ENCODE measurements at places on chromosomes 7 and 10.

- DNase-seq = no peak
Measured at GRCh38 chr10:3780021-3780770, 4.8 kb downstream of the KLF6 start.

GRCh38 chr7:36283181-36283580 is 106.5 kb upstream of the ANLN start:
- no peak for DNase-seq

DNA sequence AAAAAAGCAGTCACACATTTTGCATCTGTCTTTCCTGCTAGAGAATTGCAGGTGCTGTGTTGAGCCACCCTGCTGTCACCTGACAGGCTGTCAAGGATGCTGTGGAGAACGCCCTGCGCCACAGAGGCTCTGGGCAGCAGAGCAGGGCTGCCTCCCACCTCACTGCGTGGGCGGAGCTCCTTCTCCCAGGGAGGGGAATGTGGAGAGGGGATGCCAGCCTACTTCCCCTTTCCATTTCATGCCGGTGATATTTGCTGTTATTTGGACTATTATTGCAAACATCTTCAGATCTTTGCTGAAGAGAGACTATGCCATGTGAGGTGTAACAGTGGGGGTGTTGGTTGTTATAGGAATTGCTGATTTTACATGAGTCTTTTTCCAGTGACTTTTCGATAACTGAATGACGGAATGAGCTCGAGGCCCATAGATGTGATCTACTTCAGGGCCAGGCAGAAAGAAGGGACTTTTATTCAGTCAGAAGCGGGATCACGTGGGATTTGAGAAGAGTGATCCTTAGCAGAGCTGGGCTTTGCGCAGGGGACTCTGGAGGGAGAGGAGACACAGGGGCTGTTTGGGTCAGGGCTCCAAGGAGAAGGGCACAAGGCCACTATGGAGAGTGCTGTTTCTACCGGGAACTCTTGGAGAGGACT is 13.6 kb upstream of the PRKAG2 start:
- no peak for DNase-seq

DNA sequence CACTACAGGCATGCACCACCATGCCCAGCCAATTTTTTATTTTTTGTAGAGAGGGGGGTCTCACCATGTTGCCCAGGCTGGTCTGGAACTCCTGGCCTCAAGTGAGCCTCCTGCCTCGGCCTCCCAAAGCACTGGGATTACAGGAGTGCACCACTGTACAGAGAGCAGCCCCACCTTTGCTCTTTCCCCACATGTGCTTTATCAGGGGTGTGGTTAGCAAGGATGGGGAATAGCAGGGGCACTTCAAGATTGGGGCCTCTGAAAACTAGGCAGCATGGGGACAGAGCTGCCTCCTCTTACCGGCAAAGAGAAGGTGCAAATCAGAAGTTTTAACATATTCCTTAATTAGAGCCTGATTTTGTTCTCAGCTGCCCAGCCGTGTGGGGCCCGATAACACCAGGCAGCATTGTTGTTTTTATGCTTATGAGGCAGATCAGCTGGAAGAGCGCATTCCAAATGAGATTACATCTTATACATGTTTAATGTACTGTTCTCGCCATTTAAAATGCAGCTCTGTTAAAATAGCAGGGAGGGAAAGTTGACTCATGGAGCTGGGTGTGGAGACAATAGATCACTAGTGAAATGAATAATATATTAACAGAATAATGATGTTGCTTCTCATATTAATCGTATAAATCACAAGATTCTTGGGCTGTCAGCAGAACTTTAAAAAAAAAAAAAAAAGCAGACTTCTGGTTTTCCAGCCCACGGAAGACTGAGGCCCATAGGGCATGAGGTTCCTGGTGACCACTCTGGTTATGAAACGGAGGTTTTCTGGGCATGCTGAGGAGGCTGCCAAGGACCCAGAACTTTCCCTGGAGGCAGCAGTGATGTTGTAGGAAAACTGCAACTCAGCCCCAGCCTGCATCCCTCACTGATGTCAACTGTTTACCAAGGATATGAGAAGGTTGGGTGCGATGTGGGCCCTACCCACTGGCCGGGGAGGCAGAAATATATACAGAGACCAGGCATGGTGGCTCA is 62.5 kb downstream of the TMEM130 start:
- DNase-seq = no peak

GRCh38 chr10:77582710-77583115 is 54.9 kb downstream of the KCNMA1 start:
- no peak for DNase-seq

DNA sequence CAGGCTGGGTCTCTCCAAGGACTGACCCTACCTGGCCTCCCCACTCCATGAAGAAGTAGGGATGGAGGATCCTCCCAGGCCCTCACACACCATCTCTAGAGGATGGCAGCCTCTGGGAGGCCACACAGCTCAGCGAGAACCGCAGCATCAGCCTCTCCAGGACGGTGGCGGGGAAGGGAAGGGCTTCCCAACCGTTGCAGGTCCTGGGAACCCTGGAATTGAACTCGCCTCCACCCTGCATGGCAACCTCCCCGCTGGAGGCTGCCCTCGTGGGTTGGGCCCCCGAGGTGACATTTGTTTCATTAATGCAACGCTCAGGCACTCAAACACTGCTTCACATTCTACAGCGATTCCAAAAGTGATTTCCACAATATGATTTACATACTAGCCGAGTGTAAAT is 58.5 kb downstream of the EBF3 start:
- no peak for DNase-seq

DNA sequence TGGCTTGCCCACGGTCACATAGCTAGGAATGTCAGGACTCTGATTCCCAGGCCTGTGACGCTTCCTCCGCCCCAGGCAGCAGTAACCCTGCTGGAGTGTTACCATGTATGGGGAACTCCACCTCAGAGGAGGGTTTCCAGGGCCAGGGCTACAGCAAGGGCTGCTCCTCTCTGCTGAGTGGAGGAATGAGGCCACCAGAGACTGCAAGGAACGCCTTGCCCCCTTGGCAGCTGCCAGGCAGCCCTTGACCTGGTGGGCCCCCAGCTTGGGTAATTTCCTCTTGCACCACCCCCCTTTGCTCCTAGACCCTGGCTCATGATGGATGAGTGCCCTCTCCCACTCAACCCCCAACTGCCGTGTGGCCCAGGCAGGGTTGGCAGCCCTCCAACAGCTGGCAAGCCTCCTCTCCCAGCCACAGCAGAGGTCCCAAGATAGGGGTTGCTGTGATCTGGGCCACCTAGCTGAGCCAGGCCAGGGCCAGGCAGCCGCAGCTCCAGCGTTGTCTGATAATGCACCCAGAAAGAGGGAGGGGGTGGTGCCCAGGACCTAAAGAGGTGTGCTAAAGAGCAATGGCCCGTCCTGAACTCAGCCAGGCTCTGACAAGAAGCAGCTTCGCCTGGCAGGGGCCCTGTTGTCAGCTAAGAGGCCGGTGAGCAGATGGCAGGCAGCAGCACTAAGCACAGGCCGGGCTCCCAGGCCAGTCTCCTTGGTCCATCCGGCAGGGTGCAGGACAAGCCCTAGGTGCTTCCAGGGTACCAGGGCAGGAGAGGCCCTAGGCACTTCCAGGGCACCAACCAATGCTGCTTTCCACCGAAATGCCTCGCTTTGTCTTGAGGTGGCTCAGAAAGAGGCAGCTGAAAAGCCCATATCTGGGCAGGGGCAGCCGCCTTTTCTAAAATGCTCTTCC is 35.4 kb downstream of the DRGX start:
- DNase-seq = no peak

GRCh38 chr7:158283016-158283974 is 304.3 kb downstream of the PTPRN2 start:
- no peak for DNase-seq

DNA sequence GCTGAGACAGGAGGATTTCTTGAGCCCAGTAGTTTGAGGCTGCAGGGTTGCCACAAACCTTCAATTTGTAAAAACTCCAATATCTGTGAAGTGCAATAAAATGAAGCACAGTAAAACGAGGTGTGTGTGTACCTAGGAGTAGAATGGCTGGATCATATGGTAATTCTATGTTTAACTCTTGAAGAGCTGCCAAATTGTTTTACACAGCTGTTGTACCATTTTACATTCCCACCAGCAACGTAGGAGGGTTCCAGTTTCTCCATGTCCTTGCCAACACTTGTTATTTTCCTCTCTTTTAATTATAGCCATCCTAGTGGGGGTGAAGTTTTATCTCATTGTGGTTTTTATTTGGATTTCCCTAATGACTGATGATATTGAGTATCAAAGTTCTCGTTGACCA is 16.2 kb downstream of the PLEKHA1 start:
- no peak for DNase-seq

DNA sequence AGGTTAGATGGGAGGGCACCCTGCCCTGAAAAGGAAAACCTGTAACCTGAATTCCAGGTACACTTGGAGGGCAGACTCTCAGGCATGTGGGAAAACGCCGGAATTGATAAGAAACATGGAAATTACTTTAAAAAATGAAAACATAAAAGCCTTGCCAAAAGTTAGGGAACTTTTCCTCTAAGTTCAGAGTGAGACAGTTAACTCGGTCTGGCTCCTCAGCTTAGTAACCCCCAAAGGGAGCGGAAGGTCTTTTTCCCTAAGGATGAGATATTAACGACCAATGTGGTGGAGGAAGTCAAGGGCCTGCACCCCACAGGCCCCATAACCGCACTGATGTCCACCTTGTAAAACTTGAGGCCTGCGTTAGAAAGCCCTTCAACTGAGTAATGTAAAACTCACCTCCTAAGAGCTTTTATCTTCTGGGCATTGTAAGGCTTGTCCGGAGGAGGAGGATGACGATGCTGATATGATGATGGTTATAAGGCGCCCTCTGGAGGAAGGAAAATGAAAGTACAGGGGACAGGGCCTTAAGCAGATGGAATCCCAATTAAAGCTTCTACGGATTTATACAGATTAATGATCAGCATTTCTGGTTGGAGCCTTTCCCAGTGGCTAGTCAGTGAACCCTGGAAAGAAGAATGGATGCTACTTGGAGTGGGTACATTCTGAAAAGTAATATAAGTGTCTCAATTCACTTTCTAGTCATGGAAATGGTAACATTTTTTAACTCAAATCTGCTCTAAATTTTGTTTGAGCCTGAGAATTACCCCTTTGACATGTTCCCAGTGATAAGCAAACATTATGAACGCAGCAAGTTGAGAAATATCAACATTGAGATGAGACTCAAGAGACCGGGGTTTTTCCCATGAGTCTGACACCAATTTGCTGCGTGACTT is 694 bp downstream of the COL1A2 start:
- DNase-seq = peak; percentile 18

- peak; percentile 89 for DNase-seq
Measured at GRCh38 chr7:104927055-104927454, 87.0 kb upstream of the KMT2E start.

- no peak for DNase-seq
Measured at GRCh38 chr10:110414548-110415309, 83.0 kb upstream of the DUSP5 start.

- DNase-seq = no peak
Measured at GRCh38 chr10:94198324-94198723, 164.4 kb downstream of the NOC3L start.

DNA sequence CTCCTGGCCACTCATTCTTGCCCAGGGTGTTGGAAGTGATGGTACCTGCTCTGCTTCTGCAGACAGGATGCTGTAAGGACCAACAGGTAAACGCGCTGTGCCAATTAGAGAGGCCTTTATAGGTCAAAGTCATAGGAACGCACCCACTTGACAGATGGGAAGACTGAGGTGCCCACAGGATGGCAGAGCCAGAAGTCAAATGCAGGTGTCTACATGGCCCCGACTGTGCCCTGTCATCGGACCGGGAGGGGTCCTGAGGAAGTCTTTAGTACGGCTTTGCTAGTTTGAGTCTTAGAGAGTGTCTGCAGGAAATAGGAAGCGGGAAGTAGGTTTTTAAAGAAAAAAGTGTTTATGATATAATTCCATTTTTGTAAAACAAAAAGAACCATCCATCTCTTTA is 57.3 kb downstream of the HK1 start:
- DNase-seq = no peak

- no peak for DNase-seq
Measured at GRCh38 chr10:7233259-7233991, 177.4 kb downstream of the SFMBT2 start.

DNA sequence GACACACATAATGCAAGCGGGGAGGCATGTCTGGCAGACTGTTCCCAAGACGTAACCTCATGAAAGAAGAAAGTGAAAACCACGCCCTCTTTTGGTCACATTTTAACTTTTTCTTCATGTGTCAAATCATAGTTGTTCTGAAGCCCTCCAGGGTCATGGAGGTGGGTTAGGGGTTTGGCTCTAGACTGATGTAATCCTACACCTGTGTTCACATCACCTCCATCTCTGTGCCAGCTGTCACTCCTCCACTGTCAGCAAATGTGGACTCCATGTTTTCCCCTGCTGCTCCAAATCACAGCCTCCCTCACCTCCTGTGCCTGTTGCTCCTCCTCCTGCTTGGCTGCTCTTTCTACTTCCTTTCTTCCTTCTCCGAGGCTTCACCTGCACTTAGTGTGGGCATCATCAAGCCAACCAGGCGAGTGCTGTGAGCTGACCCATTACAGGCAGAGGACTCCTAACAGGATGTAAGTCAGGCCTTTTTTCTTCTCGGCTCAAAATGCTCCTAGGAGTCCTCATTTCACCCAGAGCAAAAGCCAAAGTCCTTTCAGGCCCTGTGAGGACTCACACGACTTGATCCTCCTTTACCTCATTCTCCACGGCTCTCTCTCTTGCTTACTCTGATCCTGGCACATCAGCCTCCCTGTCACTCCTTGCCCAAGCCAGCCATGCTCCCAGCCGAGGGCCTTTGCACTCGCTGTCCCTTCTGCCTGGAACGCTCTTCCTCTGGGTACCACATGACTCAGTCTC is 66.4 kb upstream of the IFRD1 start:
- no peak for DNase-seq

GRCh38 chr7:41977151-41977651 is 259.8 kb downstream of the GLI3 start:
- DNase-seq = no peak

GRCh38 chr7:156558198-156558597 is 82.4 kb upstream of the RNF32 start:
- DNase-seq = peak; percentile 76

DNA sequence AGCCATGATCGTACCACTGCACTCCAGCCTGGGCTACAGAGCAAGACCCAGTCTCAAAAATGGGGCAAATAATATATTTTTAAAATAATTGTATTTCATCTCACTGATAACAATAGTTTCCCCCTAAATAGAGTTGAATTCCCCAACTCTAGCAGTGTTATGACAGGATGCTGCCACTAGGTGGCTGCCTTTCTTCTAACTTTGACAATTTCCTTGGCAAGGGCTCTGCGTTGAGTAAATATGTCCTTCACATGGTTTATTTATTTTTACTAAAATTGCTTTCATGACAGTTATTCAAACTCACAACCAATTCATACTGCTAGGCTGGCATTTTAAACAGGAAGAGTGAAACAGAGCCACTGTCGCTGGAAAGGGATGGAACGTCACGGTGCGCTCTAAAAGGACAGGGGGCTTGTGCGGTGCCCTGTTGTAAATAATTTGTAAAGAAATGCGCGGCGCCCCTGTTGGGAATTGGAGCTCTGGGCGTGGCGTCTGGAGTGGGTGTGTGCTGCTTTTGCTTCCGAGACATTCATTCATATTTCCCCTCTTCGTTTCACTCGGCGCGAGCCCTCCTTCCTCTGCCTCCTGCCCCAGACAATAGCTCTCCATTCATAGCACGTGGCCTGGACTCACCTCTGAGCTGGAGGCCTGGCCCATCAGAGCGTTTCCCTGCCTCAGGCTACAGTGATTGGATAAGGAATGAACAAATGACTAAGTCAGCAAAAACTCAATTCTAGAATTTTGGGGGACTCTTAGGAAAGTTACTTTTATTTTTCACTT is 20.5 kb upstream of the PITRM1 start:
- DNase-seq = peak; percentile 62

- DNase-seq = no peak
Measured at GRCh38 chr7:158746957-158747356, 42.4 kb upstream of the NCAPG2 start.

GRCh38 chr10:68559251-68559650 is 886 bp upstream of the TET1 start:
- DNase-seq = no peak

All from NCI-H2029 (cell line).